Activated CD4-positive, alpha-beta T cell treated with anti-CD3 and anti-CD28 coated beads, Interleukin-2, amount 50 U/mL, for 24 hours (primary cell): ENCODE measurements at places on chromosomes 5 and 9.

- DNase-seq: no peak
Observed at GRCh38 chr5:137833463-137833862, 34.2 kb upstream of the MYOT start.

- no peak for DNase-seq
Observed at GRCh38 chr5:171386861-171387344, 746 bp upstream of the NPM1 start.

GRCh38 chr5:50888751-50889150, 222.3 kb downstream of the PARP8 start:
- no peak for DNase-seq

DNA sequence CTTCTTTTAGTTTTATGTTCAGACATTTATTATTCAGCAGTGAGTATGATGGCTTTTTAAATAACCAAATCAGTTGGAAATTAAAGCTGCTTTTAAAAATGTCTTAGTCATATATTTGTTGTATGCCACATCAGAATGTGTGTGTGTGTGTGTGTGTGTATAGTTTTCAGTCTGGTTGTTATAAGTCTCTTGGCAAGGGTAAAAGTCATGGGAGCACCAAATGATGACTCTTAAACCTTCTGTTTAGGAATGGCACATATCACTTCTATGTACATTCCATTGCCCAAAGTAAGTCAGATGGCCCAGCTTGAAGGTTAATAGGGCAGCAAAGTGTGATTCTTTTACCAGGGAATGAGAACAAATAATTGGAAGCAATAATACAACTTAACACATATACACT, 135.9 kb downstream of the RNF180 start:
- DNase-seq: no peak

DNA sequence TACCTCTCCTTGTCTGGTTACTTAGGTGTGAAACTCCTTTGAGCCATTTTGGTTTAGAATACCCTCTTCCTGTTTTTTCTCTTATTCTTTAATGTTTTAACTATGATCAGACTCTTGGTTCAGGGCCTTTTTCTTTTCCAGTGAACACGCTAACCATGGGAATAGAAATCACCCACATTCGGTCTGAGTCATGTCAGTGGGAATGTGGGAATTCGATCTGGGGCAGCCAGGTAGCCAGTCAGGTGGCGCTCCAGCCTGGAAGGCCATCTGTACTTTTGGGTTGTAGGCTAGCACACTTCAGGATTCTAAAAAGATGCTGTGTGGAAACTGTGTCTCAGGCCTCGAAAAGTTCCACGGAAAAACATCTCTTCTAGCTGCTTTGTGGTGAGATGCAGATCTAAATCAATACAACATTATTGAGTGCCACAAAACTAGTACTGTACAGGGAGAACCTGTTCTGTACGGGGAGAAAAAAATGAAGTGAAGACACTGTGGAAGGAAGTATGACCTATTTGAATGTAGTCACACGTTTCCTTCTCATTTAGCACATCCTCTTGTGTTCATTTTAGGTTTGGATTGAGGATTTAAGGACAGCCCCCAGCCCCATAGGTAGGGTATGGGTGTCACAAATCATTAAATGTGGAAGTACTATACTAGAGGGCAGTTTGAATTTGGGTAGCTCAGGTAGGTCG, 36.4 kb downstream of the SNX30 start:
- DNase-seq: no peak

- no peak for DNase-seq
Observed at GRCh38 chr5:54956922-54957321, 28.5 kb downstream of the ESM1 start.

GRCh38 chr5:83474161-83474796, 2.7 kb downstream of the VCAN start:
- no peak for DNase-seq

GRCh38 chr5:178667688-178668087, 40.8 kb upstream of the CLK4 start:
- no peak for DNase-seq

DNA sequence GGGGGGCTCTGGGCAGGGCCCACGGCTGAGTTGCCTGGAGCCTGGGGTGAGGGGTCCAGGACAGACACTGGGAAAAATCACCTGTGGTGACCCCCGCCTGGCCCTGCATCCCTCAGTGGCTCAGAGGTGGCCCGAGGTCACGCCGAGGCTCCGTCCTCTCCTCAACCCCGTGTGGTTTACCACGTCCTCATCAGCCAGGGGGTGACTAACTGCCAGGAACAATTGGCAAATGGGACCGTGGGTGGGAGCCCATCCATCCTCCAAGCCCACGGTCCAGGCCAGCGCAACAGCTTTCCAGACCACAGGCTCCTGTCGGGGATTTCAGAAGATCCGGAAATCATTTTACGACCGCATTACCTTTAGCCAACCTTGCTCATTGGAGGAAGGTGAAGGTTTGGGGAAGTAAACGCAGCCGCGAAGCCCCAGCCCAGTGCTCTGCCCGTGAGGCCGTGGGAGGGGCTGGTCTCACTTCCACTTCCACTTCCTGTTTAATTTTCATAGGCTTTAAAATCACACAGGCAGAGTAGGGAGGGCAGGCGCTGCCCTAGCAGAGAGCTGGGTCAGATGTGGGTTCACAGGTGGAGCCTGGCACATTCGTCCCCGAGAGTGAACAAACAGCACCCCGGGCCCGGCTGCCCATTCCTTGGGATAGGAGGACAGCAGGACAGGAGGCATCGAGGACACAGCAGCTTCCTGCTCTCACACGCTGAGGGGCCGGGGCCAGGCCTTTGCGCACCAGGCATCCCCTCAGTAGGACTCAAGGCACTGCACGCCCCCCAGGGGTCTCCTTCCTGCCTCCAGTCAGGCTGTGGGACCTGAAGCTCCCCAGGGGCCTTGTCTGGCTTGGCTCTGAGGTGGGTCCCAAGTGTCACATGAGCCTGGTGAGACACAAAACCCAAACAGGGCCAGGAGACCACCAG, 19.8 kb upstream of the SLC9A3 start:
- DNase-seq: no peak

DNA sequence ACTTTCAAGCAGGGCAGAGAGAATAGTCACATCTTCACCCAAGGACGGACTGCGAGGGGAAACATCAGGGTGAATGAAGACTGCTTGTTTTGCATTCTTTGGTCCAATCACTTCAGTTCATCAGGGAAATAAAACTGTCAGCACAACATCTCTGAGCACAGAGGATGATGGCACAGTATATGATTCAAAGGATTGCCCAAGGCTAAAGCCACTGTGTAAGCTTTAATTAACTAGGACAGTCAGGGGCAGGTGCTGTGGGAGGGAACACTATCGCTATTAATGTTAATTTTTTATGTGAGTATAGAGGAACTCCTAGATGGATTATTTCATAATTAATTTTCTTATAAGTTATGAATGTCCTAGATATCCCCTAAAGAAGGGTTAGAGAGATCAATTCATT, 112.1 kb downstream of the BASP1 start:
- DNase-seq: no peak

- DNase-seq: no peak
Observed at GRCh38 chr5:156240414-156240813, 86.5 kb upstream of the SGCD start.

- no peak for DNase-seq
Observed at GRCh38 chr5:174195517-174195916, 150.0 kb downstream of the NSG2 start.

- no peak for DNase-seq
Observed at GRCh38 chr5:80577707-80578106, 7.6 kb upstream of the ANKRD34B start.
